ENCODE measurements at places on chromosomes 12 and 14.

- no peak for DNase-seq
Observed at GRCh38 chr14:27386391-27386790, 788.6 kb upstream of the NOVA1 start.

DNA sequence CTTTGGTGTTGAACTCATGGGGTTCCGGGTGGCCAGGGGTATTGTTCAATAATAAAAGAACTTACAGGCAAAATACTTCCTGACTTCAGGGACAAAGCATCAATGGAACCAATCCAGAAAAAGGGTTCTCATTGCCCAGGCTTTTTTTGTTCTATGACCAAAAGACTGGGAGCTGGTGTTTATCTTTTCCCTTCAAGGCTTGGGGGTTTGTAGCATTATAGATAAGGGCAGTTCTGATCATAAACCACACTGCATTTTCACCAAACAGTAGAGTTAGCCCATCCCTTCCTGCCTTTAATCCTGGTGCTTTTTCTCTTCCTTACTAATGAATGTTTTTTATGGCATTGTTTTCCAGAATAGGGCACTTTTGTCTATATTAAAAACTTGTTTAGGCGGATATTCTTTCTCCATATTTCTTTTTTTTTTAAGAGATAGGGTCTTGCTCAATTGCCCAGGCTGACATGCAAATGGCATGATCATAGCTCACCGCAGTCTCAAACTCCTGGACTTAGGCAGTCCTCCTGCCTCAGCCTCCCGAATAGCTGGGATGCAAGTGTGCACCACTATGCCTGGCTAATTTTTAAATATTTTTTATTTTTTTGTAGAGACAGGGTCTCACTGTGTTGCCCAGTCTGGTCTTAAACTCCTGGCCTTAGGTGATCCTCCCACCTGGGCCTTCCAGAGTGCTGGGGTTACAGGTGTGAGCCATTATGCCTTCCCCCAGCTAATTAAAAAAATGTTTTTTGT lies 9.7 kb downstream of the FUT8 start:
- DNase-seq, result no peak

GRCh38 chr12:14959126-14959440 lies 2.3 kb downstream of the ARHGDIB start:
- DNase-seq, result no peak

GRCh38 chr12:86249851-86250250 lies 6.3 kb downstream of the MGAT4C start:
- DNase-seq, result no peak

DNA sequence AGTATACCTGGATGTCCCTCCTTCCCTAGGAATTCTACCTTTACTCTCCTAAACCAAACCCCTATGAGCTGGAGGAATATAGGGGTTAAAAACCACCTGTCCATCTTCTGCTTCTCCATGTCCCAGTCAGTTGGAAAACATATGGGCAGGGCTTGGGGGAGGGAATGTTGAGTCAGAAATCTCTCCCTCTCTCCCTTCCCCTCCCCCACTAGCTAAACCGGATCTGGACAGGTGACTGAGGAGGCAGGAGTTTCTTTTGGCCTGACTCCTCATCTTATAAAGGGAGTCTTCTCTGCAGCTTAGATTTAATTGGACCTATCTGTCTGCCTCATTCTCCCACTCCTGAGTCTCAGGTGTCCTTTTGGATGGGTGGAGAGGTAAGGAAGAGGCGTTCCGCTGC lies 6.1 kb downstream of the ERBB3 start:
- no peak for DNase-seq
